GM04503 (cell line): ENCODE measurements at places on chromosomes 11 and 22.
A peak's percentile ranks its signal among the peaks of the same experiment; 100 is the strongest.

GRCh38 chr11:653837-654236 is 16.8 kb downstream of the DRD4 start:
- DNase-seq = no peak

- no peak for DNase-seq
Observed at GRCh38 chr11:3106736-3107524, 49.7 kb upstream of the CARS1 start.

- DNase-seq = no peak
Observed at GRCh38 chr22:32237906-32238305, 17.2 kb downstream of the SLC5A4 start.

- no peak for DNase-seq
Observed at GRCh38 chr11:110128161-110128560, 35.0 kb downstream of the ZC3H12C start.

DNA sequence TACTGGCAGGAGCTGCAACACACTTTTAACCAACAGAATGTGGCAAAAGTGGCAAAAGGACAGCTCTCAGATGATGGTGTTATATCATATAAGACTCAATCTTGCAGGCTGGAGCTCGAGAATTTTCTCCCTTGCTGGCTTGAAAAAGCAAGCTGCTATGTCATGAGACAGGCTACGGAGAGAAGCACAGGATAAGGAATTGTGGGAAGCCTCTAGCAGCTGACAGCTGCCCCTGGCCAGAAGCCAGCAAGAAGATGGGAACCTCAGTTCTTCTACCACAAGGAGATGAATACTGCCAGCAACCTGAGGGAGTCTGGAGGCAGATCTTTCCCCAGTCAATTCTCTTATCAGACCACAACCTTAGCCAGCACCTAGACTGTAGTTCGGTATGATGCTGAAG is 24.6 kb downstream of the FXYD6 start:
- no peak for DNase-seq

DNA sequence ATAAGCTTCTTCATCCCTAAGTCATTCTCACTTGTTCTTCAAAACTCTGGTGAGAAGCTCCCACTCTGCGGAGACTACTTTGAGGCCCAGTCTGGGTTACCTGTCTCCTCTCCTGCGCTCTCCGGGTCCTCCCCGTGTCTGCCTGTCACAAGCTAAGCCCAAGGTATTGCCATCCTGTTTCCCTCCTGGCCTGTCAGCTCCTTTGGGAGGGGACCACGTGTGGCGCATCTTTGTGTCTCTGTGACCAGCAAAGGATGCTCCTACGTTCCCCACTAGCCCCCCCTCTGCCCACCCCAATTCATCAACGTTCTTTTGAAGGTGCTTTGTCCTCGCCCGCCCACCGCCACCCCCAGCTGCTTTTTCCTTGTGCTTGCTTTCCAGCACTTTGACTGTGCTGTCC is 31.8 kb upstream of the FBLN1 start:
- no peak for DNase-seq

DNA sequence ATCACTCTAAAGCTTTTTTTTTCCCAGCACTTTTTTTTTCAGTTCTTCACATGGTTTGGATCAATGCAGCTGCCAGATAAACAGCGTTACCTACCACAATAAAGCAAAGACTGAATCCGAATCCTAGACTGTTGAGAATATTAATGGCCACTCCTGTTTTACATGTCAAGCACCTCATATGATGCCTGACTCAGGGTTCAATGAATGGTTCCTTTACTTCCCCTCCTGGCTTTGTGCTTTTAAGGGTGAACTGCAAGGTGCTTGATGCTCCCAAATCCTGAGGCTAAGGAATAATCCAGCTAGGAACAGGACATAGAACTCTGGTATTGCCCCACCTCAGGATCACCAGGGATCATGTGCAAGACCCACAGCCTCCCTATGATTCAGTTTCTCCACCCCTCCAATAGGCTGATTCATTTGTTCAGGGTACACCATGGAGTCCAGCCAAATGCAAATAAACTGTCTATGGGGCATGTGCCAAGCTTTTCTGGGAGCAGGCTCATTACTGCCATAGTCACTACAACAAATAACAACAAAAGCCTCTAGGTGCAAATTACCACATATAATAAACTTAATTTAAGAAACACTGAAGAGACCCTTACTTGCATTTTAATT is 104.3 kb downstream of the GAB2 start:
- peak; percentile 52 for DNase-seq

- no peak for DNase-seq
Observed at GRCh38 chr22:22940961-22941605, 53.5 kb downstream of the IGLL5 start.

GRCh38 chr11:12200279-12200990 is 90.0 kb downstream of the MICAL2 start:
- peak; percentile 73 for DNase-seq

DNA sequence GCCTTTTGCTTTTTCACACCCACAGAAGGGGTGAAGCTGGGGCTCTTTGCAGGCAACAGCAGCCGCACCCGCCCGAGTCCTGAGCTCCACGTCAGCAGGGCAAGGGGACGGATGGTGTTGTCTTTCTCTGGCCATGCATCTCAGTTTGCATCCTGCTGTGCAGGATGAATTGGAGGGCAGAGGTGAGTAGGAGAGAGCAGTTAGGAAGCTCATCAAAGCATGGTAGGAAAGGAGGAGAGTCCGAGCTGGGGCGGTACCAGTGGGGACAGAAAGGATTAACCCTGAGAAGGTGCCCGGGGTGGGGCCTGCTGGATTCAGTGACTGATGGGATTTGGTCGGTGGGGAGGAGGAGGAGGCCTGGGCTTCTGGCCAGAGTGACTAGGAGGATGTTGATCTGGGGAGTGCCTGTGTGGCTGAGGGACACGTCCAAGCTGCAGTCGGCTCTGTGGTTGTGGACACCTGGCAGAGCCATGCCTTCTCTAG is 14.6 kb downstream of the FAM83F start:
- DNase-seq = no peak

DNA sequence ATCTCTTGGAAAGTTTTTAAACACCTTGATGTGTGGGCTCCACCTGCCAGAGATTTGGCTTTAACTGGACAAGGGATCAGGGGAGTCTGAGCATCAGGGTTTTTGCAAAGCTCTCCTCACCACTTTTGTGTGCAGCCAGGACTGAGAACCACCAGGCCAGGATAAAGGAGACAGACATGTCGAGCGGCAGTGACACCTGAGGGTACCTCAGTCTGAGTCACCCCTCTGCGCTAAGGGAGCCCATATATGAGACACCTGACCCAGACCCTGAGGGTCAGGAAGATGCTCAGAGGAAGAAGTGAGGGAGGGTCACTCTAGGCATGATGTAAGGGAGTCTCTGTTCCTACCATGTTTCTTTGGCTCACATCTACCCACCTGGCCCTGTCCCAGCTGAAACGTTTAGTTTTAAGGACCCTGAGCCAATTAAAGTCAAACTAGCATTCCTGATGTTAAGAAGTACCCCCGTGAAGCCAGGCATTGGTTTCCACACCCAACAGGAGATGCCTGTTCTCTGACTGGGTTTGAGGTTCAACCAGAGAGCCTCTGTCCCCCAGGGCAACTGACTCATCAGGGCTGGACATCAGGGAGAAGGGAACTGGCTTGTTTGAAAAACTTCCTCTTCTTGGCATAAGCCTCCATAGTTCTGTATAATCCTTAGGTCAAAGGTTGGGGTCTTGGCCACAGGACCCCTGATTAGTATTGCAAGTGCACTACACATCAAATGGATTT is 72.4 kb upstream of the BIRC3 start:
- DNase-seq = peak; percentile 83

GRCh38 chr22:44091751-44092150 is 67.6 kb downstream of the PARVB start:
- DNase-seq = no peak

DNA sequence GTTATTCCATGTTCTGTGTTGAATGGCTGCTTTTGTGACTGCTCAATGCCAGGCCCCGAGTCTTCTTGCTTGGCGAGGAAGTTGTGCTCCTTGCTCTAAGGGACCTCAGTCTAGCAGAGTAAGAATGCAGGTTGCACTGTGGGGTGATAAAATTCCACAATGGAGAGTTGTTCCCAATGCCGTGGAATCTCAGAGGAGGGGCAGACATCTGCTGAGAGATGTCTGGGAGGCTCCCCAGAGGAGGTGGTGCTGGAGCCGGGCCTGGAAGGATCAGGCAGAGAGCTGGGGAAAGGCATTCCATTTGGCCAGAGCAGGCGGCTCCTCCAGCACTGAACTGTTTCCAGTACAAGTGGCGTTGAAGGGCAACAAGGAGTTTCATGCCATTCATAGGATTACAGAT is 55.2 kb downstream of the ST3GAL4 start:
- DNase-seq = peak; percentile 38

DNA sequence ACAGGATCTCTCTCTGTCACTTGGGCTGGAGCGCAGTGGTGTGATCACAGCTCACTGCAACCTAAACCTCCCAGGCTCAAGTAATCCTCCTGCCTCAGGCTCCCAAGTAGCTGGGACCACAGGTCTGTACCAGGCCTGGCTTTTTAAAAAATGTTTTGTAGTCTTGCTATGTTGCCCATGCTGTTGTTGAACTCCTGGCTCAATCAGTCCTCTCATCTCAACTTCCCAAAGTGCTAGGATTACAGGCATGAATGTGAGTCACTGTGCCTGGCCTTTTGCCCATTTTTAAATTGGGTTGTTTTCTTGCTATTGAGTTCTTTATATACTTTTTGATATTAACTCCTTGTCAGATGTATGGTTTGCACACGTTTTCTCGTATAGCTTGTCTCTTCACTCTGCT is 33.0 kb upstream of the PITPNB start:
- DNase-seq = no peak

DNA sequence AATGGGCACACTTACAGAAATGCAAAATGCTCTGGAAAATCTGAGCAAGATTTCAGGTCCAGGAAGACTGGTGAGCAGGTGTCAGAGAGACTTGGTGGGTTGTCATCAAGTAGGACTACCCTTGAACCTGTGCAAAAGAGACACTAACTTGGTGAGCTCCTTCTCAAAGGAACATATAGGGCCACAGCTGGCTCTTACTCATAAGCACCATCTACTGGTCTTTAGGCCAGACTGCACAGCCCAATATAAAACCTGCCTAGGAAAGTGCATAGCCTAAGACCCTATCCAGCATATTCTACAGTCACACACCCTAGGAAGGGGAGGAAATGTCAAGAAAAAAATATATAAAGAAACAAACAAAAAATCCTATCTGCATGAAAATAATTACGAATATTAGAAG is 18.2 kb upstream of the OR10W1 start:
- no peak for DNase-seq

GRCh38 chr11:12139144-12139881 is 28.9 kb downstream of the MICAL2 start:
- no peak for DNase-seq

- no peak for DNase-seq
Observed at GRCh38 chr11:22189660-22190059, 3.2 kb upstream of the ANO5 start.
